Glutamatergic neuron (in vitro differentiated cells): ENCODE measurements at places on chromosomes 12 and 14.
A peak's percentile ranks its signal among the peaks of the same experiment; 100 is the strongest.

GRCh38 chr12:111462210-111462769, 56.6 kb downstream of the SH2B3 start:
- no peak for DNase-seq

GRCh38 chr12:82709794-82710355, 23.2 kb downstream of the TMTC2 start:
- DNase-seq, result no peak

DNA sequence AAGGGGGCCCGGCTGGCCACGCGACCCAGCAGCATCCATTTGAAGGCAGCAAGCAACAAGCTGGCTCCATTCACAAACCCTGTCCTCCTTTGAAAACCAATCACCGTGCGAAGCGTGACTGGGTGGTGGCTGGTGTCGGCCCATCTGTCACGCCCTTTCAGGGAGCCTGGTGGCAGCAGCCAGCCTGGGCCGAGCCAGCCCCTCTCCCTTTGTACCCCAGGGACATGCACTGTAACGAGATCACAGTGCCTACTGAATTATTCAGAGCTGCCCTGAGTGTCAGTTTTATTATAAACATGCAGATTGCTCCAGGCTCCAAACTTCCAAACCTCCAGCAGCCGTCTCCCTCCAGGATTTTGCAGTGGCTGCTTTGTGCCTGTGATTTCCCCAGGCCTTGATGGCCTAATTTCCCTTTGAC, 22.3 kb upstream of the CTDSP2 start:
- DNase-seq, result peak; percentile 93

DNA sequence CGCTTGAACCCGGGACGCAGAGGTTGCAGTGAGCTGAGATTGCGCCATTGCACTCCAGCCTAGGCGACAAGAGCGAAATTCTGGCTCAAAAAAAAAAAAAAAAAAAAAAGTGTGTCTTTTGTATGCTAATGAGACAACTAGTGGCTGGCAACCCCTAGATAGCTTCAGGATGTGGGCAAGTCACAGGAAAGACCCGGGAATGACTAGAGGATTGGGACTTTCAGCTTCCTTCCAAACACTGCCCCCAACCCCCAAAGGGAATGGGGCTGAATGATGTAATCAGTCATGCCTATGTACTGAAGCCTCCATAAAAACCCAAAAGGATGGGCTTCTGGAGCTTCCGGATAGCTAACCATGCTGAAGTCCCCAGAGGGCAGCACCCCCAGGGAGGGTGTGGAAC, 28.6 kb downstream of the USP44 start:
- DNase-seq, result no peak

- no peak for DNase-seq
Observed at GRCh38 chr14:22484632-22485031, 104.4 kb downstream of the DAD1 start.

GRCh38 chr14:98171654-98172053, 1100.3 kb downstream of the BCL11B start:
- DNase-seq, result no peak

DNA sequence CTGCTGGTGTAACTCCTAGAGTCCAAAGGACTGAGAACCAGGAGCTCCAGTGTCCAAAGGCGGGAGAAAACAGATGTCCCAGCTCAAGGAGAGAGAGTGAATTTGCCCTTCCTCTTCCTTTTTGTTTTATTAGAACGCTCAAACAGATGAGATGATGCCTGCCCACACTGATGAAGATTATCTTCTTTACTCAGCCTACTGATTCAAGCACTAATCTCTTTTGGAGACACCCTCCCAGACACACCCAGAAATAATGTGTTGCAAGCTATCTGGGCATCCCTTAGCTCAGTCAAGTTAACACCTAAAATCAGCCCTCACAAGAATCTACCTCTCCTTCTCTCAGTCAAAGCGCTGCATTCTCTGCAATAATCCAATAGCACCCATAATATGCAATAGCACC, 78.2 kb upstream of the BCL2L14 start:
- DNase-seq, result no peak

DNA sequence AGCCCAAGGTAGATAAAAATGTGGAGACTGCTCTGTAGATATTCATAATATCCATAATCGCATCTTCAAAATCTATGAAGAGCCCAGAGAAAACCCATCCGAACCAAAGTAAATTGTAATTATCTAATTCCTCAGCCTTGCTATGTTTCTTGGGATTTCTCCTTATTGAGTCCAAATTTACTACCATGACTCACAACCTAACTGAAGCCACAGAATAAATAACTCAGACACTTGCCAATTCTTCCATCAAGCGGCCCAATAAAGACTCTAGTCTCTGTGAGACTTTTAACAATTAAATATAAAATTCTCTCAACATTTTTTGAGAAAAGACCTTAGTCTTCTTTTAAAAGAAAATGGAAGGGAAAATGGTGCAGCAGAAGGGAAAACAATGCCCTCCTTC, 409.8 kb downstream of the DAD1 start:
- no peak for DNase-seq

DNA sequence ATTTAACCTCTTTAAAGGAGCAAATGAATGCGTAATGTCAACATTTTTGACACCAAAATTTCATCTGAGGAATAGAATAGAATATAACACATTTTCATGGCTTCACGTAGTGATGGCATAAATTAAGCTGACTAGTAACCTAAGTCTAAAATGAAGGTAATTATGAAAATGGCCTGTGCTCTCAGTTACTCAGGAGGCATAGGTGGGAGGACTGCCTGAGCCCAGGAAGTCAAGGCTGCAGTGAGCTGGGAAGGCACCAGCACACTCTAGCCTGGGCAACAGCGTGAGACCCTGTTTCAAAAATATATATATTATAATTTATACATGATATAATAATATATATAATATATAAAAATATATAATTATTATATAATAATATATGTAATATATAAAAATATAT, 383.2 kb upstream of the ATP2B1 start:
- no peak for DNase-seq

DNA sequence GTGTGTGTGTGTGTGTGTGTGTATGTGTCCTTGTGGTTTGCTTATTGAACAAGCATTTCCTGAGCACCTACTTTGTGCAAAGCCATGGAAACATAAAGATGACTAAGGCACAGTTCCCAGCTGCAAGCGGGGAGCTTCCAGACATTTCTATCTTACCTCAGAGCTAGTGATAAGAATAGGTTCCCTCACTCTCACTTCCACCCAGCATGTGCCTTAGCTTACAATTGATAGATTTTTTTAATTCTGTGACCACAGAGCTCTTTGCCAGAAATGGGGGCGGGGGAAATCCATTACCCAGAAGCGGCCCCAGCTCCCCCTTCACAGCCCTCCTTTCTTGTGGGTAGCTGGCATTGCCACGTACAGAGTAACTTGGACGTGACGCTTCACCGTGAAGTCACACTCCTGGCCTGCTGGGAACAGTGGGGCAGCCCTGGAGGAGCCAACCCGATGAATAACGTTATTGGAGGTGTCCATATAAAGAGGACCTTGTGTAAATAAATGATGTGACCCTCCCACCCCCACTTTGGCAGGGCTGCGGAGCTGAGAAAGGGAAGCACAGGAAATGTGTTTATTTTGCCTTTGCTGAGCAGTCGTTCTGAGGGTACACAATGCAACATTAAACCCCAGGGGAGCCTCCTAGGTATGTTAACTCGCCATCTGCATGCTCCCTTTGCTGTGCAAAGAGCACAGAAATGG, 238.9 kb downstream of the CHST11 start:
- DNase-seq, result no peak

GRCh38 chr12:93167841-93168492, 209.8 kb upstream of the NUDT4 start:
- DNase-seq, result no peak

GRCh38 chr12:50186681-50187080, 19.5 kb upstream of the CERS5 start:
- no peak for DNase-seq

DNA sequence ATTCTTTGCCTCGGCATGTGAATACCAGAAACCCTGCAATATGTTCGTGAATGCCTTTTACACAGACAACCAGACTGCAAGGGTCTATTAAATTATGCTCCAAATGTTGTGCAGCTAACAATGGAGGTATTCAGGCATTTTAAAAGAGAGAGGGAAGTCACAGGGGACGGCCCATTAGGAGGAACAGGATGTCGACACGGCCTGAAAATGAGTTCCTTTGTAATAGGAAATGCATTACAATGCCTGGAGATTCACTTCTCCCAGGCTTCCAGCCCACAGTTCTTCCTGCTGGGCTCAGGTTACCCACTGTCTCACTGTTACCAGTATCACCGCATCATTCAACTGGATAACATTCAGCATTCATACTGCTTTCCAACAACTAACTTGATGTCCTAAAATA, 2.5 kb downstream of the DUSP6 start:
- peak; percentile 28 for DNase-seq

GRCh38 chr12:107288414-107289127, 195.2 kb upstream of the CRY1 start:
- no peak for DNase-seq

DNA sequence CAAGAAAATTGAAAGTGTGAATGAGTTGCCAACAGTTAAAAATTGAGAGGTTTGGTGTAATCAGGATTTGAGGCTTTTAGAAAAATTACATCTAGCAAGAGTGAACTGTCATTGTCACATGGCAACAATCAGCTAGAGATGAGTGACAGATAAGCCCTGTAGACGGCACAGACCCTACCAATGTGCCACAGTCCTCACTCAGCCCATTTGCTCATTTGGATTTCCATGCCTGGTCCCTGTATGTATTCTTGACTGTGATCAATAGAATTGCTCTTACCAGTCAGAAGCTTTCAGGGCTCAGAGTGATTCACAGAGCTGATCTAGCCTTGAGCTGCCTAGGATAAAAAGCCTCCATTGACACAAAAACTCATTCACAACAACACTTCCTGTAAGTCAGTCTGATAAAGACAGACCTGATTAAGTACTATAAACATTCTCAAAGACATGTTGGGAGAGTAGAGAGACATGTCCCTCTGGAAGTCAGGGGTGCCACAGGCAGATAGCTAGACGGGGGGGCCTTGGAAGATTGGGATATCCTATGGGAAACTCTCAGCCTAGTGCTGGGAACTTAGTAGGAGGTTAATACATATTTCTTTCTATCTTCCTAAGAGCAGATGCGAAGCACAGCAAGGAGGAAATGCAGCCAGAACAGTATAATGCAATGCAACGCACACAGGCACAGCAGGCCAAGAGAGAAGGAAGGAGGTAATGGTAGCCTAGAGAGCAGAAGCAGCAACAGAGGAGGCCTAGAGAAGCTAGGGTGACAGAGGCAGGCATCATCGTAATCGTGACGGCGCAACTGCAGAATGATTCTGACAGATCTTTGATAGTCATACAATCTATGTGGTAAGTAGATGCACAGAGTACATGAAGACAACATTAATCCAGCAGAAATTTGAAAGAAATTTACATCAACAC, 2.0 kb upstream of the PELI2 start:
- no peak for DNase-seq

- DNase-seq, result no peak
Observed at GRCh38 chr12:120352117-120352516, 16.8 kb downstream of the MSI1 start.

- no peak for DNase-seq
Observed at GRCh38 chr14:31568671-31569070, 7.5 kb downstream of the NUBPL start.

DNA sequence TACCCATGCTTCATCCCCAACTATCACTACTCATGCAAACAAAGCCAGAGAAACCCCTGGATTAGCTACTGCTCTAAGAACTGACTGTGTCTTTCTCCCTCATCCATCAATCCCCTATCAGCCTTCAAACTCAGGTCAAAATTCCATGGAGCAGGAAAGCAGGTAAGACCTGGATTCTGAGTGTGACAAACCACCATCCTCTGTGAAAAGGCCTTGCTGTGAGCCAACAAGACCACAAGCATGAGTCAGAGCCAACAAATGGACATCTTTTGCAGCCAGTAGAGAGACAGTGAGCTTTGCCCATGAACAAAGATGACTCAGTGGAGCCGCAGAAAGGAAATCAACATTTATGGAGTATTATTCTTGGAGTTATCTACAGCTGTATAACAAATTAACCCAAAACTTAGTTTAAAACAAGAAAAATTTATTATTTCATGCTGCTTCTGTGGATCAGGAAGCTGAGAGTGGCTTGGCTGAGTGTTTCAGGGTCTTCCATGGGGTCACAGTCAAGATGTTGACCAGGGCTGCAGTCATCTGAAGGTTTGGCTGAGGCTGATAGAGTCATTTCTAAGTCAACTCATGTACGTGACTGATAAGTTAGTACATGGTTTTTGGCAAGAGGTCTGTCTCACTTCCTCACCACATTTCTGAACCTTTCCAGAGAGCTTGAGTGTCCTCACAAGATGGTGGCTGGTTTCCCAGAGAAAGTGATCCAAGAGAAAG, 61.1 kb downstream of the PITPNM2 start:
- DNase-seq, result no peak

DNA sequence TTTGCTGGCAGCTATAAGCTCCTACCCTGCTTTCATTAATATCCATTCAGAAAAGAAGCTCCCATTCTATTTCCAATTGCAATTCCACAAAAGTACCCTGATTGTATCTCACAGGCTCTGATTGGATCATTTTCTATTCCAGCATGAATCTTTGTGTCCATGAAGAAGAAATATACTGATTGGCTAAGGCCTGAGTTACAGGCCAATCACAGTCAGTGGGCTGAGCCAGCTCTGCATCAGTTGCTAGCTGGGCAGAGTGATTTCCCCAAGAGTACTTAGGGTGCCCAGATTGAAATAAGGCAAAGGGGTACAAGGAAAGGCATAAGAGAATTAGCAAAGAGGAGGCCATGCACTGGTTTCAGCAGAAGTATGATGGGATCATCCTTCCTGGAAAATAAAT, 14.4 kb downstream of the ART4 start:
- no peak for DNase-seq

DNA sequence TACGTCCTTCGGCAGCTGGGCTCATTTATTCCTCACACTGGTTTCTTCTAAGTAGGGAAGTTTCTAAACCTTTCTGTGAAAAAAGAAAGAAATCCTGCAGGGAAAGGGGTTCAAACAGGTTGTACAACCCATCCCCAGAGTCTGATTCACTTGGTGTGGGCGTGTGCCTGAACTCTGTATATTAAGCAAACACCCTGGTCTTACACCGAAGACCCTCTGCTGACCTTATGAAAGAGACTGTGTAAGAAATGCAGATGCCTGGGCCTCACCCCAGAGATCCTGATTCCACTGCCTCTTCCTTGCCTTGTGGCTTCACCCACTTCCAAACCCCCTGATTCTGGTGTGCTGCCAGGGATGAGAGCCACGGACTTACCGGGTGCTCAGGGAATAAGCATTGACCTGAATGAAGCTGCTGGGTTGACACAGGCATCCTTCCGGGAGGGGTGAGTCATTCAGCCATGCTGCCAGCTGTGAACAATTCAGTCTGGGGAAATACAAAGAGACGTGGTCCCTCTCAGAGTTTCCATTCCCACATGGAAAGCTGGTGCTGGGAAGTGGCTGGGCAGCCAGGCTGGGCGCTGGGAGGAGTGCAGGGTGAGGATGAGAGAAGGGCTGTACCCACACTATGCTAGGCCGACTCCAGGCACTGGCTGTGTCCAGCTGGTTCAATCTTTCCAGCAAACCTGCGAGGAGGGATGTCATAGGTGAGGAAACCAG, 26.5 kb upstream of the ACTN1 start:
- no peak for DNase-seq

GRCh38 chr14:101843665-101844064, 82.2 kb downstream of the PPP2R5C start:
- DNase-seq, result no peak
